ENCODE measurements at places on chromosomes 16 and 17.

DNA sequence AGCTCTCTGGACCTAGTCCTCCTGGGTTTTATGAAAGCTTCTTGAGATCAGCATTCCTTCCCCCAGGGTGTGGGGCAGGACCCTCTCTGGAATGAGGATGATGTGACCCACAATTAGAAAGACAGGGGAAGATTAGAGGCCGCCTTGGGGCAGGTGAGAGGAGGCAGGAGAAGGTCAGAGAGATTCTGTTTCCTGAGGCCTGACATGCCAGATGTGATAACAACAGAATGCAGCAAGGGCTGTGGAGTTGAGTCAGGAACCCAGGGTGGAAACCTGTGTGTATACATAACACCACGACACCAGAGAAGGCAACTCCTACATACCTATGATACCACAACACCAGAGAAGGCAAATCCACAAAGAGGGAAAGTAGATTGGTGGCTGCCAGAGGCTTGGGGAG lies 5.4 kb upstream of the SLC5A10 start:
- no peak for DNase-seq

DNA sequence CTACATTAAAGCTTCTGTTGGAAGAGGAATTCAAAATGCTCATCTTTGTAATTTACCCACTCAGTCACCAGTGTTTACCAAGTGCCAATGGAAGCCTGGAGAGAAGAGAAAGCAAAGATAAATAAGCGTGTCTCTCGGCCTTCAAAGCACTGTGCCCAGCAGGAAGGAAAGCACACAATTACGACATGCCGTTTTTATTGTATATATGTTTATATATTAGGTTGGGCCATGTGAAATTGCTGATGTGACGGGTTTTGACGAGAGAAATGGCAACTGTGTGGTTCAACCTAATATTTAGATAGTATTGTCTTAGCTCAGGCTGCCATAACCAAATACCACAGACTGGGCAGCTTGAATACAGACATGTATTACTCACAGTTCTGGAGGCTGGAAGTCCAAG lies 79.3 kb upstream of the HSBP1 start:
- DNase-seq: no peak

DNA sequence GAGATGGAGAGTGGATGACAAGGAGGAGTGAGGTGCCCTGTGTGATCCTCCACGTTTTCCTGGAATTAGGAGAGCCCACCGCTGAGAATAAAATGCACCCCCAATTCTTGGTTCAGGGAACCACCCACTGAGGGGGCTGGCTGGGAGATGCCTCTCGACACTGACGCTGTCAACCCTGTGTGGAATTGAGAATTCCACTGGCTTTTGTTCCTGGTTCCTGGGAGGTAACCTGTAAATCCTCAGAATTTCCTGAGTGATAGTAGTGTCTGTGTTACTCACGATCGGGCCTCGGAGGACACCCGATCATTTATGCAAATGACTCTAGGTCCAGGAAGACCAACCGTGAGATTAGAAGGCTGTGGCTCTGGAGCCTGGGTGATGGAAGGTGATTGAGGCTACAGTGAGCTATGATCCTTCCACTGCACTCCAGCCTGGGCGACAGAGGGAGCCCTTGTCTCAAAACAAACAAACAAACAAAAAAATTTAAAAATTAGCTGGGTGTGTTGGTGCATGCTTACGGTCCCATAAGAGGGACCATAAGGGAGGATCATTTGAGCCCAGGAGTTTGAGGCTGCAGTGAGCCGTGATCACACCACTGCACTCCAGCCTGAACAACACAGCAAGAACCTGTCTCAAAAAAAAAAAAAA lies 11.7 kb upstream of the PRPSAP1 start:
- DNase-seq: no peak

DNA sequence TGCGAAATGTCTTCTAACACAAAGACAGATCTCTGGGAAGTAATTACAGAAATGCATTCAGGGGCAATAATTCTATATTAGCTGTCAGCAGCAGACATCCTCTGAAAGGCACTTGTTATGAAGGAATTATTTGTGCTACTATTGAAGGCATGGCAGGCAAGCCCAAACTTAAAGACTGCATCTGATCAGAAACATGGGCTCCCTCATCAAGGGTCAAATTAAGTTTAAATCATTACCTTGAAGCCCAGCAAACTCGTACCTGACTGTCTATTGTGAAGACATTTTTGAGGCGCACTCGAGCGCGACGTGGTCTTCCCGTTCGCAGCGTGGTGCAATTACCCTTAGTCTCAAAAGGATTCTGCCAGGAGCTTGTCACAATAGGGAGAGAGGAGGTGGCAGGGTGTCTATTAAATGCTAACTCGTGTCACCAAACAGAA lies 110.6 kb downstream of the ZNF423 start:
- no peak for DNase-seq

- DNase-seq: no peak
These were observed 24.4 kb downstream of the TRIM16 start for GRCh38 chr17:15659663-15660062.

GRCh38 chr16:16109453-16110110 lies 113.7 kb downstream of the ABCC6 start:
- peak; percentile 51 for DNase-seq

DNA sequence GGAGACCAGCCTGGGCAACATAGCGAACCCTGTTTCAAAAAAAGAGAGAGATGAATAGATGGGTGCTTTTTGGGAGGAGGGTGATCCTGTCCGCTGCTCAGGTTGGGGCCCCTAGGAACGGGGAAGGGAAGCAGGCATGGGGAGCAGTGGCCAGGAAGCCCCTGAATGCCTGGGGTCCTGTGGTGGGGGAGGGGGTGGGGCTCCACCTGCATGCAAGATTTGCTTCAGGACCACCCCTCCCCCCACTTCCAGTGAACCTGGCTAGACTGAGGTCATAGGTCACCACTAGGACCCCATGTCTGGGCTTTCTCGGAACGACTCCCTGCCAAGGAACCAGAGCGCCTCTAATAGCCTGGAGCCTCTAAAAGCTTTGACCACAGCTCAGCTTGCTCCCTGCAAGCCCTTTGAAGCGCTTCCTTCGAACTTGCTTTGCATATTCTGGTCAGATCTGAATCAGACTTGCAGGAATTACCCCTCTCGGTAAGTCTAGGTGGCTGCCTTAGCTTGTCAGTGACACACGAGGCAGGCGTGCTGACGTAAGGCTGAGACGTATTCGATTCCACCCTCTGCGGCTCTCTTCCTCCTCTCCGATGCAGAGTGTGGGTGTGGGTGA lies 3.7 kb downstream of the SOCS3 start:
- DNase-seq: peak; percentile 74

GRCh38 chr17:37614823-37615222 lies 5.6 kb upstream of the SYNRG start:
- no peak for DNase-seq

- no peak for DNase-seq
These were observed 234.7 kb downstream of the SNX29 start for GRCh38 chr16:12210925-12211869.

DNA sequence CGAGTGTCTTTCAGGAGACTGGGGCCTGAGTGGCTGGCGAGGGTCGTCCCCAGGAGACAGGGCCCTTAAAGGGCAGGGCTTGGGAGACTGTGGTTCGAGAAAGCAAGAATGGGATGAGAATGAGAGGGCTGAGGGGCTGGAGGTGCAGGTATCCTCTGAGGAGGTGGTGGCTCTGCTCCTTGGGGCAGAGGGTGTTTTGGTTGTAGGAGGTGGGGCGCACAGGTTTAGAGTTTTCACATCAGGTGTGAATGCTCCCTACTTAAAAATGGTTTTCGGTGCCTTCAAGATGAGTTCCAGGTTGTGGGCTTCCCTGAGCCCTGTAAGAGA lies 430 bp downstream of the BCAS3 start:
- DNase-seq: no peak

- DNase-seq: no peak
These were observed 118.3 kb upstream of the WSCD1 start for GRCh38 chr17:5951912-5952311.

DNA sequence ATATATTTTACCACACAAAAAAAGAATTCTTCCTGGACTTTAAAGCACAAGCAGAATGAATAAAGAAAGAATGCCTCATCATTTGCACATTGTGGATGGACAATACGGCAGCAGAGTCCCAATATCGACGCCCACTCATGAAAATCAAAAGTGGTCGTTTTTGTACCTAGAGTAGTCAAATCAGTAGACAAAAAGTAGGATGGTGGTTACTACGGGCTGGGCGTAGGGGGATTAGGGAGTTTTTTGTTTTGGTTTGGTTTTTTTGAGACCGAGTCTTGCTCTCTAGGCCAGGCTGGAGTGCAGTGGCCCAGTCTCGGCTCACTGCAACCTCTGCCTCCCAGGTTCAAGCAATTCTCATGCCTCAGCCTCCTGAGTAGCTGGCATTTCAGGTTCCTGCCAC lies 8.6 kb upstream of the CENPV start:
- DNase-seq: no peak

- DNase-seq: no peak
These were observed 77.5 kb downstream of the GNAO1 start for GRCh38 chr16:56268799-56269198.

DNA sequence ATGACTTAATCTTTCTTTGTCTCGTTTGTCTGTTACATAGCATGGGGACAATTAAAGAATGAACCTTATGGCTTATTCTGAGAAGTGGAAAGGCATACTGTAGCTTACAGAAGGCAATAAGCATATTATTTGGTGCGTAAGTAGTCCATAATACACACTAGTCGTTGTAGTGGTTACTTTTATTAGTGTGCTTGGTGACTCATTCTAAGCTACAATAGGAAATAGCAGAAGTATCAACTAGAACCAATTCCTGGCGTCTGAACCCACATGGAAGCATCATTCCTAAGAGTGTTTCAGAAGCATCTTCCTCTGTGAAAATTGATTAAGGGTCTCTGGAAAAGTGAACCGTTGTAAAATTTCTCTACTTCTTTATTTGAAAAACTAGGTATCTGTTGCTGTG lies 777.8 kb upstream of the EEF2KMT start:
- DNase-seq: no peak

DNA sequence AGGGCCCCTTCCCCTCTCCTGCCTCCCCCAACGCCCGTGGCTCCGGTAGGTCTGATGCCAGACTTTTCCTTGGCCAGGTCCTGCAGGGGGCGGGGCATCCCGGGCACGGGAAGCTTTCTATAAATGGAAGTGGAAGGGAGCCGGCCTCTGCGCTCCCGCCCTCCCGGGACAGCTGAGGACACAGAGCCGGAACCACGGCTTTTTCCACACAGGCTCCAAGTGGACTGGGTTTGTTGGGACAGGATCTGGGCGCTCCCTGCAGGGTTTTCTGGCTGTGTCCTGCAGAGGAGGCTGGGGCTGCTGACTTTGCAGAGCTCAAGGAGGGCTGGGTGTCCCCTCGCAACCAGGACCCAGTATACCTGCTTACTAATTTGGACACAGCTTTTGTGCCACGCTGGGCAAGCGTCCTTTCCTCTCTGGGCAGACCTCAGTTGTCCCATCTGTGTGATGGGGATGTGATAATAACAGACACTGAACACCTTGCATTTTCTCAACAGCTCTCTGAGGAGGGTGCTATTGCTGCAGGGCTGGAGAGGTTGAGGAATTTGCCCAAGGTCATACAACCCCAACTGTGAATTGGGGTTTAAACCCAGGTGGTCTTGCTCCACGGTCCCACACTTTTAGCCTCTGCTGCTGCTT lies 1.8 kb downstream of the TNS4 start:
- no peak for DNase-seq

DNA sequence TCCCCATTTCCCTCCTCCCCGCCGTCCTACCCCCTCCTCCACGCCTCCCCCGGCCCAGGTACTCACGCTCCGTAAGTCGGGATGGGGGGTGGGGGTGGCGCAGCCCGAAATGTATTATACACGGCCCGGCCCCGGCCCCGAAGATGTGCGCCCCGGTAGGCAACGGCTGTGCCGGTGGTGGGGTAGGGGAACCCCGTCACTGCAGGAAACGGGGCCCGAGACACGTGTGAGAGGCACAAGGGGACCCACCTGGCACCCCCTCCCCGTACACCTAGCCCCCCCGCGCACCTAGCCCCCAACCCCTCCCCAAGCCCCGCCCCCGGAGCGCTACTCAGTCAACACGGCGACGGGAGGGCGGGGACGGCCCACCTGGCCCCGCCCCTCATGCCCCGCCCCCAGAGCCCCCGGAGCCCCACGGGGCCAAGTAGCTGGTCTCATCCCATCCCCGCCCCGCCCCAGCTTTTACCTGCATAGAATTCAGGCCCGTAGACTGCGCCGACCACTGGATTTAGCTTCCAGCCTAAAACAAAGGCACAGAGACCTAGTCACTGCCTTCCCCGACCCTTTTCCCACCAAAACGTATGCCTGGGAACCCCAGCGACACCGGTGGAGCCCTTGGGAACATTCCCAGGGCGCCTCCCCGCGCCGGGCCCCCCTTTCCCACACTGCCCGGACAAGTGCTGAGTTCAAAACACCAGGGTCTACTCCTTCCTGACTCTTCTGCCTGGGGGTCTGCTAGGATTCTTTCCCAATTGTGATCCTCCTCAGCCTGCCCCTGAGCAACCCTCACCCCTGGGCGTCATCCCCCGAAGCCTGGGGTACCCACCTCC lies 22.8 kb downstream of the ENGASE start:
- DNase-seq: no peak

GRCh38 chr16:27149986-27150385 lies 53.3 kb upstream of the KDM8 start:
- DNase-seq: no peak

DNA sequence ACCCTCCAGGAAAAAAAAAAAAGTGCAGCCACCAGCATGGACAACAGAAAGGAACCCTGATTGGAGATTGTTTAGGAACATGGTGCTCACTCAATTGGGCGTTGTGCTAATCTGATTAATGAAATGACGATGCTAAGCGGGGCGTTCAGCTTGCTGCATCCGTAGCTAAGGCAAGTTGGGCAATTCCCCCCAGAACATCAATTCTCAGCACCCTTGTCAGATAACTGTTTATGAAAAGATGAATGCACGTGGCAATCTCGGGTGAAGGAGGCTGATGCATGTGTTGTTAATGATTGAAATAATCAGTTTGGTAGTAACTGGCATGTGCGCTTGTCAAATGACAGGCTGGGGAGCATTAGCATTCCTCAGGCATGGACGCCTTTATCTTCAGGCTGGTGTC lies 57.0 kb downstream of the HS3ST3A1 start:
- no peak for DNase-seq
